Left kidney (tissue), 8 donors: ENCODE measurements at places on chromosomes 11 and 22. TPM values are rescaled to one million over a fixed set of nuclear protein-coding genes. Genes with fewer than 3 reads are reported as not detected.

Gene FOLH1
- 21.4 TPM for polyA plus RNA-seq

Gene DEPDC7
- polyA plus RNA-seq = 8.6 TPM

Gene MS4A4E
- 0.76 TPM for polyA plus RNA-seq

Gene KRTAP5-1
- 0.35 TPM for polyA plus RNA-seq

Gene RAB3IL1
- 18.7 TPM for polyA plus RNA-seq

Gene TTC28
- 45.8 TPM for polyA plus RNA-seq

Gene PATE4
- polyA plus RNA-seq = 0.20 TPM

Gene BRMS1
- polyA plus RNA-seq = 29.6 TPM
